Stimulated activated CD4-positive, alpha-beta T cell treated with anti-CD3 and anti-CD28 coated beads, TNF-alpha, amount 100 ng/mL, for 4 hours (primary cell): ENCODE measurements at places on chromosomes 12 and 14.

DNA sequence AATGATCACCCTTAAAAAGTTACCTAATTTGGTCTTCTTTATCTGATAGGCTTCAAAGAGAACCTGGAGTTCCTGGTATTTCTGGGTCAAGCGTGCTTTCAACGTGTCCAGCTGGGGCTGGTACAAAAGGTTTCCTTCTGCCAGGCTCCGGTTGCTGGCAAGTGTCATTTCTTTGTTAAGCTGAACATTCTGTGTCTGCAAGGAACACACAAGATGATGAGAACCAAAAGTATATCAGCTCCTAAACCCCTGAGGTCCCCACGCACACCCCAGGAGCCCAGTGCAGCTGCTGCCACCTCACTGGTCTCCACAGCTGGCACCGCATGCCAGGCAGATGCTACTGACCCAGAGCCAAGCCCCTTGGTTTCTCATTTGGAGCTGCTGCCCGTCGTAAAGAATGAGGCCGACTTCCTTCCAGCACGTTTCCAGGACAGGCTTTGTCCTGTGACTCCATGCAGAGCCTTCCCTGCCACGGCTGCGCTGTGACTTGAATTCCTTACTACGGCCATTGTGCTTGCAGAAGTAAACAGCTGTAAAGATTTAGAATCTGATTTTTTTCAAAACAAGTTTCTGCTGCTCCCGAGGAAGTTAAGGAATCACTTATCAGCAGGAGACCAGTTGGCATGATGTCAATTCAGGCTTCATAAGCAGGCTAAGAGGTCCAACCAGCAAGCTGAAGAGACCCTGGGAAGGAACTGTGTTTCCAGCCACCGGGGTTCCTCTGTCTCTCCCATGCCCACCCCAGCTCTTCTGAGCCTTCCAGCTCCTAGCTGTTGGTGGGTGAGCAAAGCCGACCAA lies 24.9 kb downstream of the VPS37B start:
- DNase-seq: no peak

- DNase-seq: no peak
Measured at GRCh38 chr12:13209436-13210235, 13.1 kb downstream of the EMP1 start.

DNA sequence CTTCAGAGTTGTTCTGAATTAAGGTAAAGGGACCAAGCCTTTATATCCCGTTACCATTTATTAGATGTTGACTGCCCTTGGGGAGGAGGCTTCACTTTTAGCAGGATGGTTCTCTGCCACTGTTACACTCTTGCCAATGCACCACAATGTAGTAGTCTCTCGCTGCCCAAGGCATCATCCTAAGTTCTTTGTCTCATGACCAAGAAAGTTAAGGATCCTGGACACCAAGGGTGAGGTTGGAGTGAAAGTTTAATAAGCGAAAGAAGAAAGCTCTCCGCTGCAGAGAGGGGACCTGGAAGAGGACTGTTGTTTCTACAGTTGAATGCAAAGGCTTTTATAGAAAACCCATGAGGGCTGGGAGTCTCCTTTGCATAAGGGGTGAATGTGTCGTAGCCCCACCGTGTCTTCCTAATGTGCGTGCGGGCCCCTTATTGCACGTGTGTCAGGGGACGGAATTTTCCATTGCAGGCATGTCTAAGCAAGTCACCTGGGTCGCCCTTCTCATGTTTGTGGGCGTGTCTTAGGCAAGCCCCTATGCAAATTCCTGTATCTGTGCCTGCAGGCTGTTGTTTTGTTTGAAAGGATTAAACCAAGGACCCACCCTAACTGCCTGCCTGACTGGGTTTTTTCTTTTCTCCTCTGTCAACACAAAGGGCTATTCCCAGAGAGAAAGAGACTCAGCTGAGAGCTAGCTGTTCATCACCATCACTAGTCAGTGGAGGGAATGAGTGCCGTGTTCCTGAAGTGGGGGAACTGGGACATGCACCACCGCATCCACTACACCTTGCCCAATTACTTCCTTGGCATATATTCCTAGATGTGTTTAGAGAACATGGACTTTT lies 17.6 kb upstream of the RNASE1 start:
- no peak for DNase-seq

DNA sequence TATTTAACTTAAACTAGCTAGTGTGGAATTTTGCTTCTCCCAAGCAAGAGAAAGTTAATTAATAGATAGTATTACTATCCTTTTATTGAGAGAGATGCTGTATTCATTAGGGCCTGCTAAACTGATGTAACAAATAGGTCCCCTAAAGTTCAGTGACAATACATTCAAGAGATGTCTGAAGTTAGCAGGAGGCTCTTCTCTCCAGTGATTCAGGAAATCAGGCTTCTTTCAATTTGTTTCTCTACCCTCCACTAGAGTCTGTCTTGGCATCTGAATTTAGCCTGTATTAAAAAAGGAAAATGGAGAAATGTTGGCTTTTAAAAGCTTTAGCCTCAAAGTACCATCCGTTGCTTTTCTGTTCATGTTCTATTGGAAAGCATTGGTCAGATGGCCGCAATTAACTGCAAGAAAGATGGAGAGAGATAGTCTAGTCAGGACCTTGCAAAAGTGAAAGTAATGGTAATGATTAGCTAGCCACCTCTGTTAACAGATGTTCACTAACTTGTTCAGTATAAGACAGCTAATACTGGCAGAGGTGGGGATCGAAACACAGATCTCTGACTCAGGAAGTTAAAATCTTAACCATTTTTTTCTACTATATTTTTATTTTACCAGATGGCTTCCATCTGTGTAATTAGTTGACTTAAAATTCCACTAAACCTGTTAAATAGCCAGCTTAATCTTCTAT lies 786.8 kb downstream of the TMTC2 start:
- no peak for DNase-seq

- no peak for DNase-seq
Measured at GRCh38 chr12:41228066-41228820, 40.1 kb downstream of the PDZRN4 start.

- no peak for DNase-seq
Measured at GRCh38 chr12:123351349-123351748, 13.3 kb downstream of the SBNO1 start.

- no peak for DNase-seq
Measured at GRCh38 chr12:58557661-58558060, 362.6 kb downstream of the LRIG3 start.

- DNase-seq: no peak
Measured at GRCh38 chr12:67677166-67677565, 28.6 kb downstream of the DYRK2 start.

GRCh38 chr12:68236421-68237059 lies 10.9 kb upstream of the IL26 start:
- DNase-seq: no peak

- DNase-seq: no peak
Measured at GRCh38 chr12:118472940-118473339, 96.6 kb downstream of the SUDS3 start.

DNA sequence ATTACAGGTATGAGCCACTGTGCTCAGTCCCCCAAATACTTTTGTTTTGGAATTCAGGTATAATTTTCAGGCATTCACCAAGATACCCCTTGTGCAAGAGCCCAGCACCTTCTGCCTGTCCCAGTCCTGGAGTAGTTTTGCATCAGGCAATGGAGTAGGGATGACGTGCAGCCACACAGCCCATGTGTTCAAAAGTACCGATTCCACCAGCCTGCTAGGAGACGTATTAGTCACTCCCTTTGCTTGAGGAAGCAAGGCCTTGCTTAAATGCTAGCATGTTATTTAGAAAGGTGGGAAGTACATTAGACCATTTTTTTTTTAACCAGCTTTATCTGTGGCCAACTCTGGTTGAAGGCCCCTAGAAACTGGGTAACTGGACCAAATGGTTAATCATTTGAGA lies 15.0 kb upstream of the GALNT16 start:
- DNase-seq: no peak

DNA sequence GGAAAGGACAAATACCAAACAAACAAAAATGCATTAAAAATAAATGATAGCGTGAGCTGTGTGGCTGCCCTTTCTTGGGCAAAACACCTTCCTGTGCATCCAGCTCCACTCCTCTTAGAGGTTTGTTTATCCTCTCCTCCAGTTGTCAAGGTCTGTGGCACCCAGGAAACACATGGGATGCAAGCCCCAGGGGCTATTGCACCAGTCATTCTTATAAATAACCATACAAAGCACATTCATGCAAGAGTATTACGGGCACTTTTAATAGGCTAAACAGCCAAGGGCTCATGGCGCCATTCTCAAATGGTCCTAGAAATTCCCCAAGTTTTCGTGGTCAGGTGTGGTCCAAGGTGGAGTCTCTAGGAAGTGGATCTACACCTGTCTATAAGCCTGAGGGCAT lies 257.0 kb downstream of the DPF3 start:
- no peak for DNase-seq

GRCh38 chr12:49049566-49050224 lies 10.9 kb downstream of the KMT2D start:
- DNase-seq: no peak

GRCh38 chr12:57095440-57095839 lies 6.5 kb downstream of the NAB2 start:
- no peak for DNase-seq
